Stimulated activated CD8-positive, alpha-beta memory T cell treated with anti-CD3 and anti-CD28 coated beads, Interleukin-4, amount 100 ng/mL, for 1 hour (primary cell): ENCODE measurements at places on chromosomes 16 and 17.

GRCh38 chr17:4789701-4789950 lies 862 bp downstream of the GLTPD2 start:
- DNase-seq, result no peak

- no peak for DNase-seq
These were observed 91.9 kb downstream of the NXN start for GRCh38 chr17:887551-888209.

- no peak for DNase-seq
These were observed 5.4 kb downstream of the PHKG2 start for GRCh38 chr16:30753596-30753995.

DNA sequence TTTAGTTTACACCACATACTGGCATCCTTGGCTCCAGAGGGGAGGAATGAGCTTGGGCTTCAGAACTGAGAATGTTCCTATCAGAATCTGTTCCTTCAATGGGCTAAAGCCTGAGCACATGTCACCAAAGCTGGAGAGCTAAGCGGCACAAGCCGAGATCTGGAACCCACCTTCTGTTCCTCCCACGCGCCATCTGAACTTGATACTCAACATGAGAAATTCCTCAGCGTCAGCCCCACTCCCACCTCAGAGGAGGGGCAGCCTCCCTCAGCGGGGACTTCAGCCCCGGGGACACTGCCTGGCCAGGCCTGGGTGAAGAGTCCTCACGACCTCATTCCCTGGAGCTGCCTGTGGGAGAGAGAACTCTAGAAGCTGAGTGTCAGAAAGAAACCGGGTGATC lies 22.8 kb upstream of the SLC47A1 start:
- DNase-seq, result no peak

DNA sequence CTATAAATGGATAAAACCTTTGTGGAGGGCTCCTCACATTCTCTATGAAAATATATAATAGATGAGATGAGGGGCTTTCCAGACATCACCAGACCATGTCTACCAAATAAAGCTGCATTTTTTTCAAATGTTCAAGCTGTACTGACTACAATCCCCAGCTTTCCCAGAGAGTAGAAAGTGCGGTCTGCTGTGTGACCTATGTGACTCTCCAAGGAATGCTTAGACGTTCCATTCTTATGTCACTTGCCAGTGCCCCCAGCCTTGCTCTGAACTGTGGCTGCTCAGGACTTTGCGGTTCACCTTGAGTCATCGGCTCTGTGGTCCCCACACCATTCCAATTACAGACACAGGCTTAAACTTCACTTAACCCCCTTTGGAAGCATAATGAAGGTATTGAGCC lies 47.8 kb upstream of the SCNN1B start:
- no peak for DNase-seq

DNA sequence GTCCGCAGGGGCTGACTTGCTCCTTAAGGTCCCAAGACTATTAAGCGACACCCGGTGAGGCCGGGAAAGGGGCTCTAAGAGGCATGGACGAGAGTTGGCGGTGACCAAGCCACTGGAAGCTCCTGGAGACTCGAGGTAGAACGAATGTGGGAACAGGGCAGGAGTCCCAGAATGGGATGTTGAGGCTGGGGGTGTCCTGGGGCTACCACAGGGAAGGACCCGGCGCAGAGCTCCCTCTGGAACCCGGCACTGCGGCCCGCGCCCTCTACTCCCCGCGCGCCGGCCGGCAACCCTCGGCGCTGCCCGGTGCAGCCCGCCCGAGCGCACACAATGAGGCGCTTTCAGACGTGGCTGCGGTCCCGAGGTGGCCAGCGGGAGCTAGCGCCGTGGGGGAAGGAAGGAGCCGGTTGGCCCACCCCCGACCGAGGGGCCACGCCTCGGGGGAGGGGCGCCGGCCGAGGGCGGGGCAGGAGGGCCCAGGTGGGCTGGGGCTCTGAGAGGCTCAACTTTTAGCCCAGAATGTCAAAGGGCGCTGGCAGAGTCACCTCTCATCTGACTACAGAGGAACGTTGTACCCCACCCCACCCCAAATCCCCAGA lies at the start of gene CHST6:
Gene CHST6, minus strand, starts transcription at position 366 of the 599 bp plus-strand sequence. CDS start 15,613 bp downstream, outside the sequence.
- no peak for DNase-seq

- DNase-seq, result no peak
These were observed 2.6 kb upstream of the SRL start for GRCh38 chr16:4244254-4245076.

- DNase-seq, result no peak
These were observed 92.4 kb downstream of the RPGRIP1L start for GRCh38 chr16:53611179-53611696.
